Left renal pelvis (tissue), 4 donors: ENCODE measurements at places on chromosomes 2 and 18. TPM values are rescaled to one million over a fixed set of nuclear protein-coding genes. Genes with fewer than 3 reads are reported as not detected.

CPS1 gene
- polyA plus RNA-seq = 4.4 TPM

ADRA2B gene
- polyA plus RNA-seq = 4.1 TPM

DNA sequence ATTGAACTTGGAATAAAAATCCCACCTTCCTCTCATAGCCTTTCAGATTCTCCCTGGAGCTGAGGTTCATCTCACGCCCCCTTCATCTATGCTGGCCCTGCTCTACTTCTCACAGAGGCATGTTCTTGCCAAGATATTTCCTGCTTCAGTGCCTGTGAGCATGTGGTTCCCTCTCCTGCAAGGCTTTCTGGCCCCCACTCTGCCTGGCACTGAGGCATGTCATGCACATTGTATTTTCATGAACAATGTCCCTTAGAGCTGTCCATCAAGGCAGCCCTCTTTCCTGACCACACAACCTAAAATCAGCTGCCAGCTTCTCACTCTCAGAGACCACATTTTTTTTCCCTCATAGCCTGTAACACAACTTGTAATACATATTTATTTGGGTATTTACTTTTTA, 18.0 kb upstream of the HK2 start:
- DNase-seq = no peak

DNA sequence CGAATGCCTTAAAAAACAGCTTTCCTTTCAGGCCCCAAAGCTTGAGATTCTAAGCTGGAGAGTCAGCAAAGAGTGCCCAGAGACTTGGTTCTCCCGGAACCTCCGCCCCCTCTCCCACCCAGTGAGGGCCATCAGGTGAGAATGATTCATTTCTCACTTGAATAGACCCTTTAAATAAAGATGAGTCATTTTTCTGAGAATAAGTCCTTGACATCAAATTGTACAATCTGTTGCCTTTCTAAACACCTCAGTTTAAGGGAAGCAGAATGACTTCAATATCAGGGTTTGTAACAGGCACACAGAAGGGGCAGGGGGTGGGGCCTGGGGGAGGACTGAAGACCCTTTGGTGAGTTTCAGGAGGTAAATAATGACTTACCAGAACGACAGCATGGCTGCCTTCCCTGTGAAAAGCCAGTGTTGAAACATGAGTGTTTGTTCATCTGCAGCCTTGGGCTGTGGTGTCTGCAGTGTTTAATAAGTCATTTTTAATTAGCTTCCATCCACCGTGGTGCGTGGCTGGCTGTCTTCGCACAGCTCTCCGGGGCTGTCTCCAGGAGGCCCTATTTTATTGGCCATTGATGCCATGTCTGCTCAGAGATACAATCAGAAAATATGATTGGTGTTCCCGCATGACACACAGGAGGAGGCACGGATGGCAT, 134.9 kb upstream of the ZNF236 start:
- DNase-seq = no peak

STAM2 gene
- 52.9 TPM for polyA plus RNA-seq

DNA sequence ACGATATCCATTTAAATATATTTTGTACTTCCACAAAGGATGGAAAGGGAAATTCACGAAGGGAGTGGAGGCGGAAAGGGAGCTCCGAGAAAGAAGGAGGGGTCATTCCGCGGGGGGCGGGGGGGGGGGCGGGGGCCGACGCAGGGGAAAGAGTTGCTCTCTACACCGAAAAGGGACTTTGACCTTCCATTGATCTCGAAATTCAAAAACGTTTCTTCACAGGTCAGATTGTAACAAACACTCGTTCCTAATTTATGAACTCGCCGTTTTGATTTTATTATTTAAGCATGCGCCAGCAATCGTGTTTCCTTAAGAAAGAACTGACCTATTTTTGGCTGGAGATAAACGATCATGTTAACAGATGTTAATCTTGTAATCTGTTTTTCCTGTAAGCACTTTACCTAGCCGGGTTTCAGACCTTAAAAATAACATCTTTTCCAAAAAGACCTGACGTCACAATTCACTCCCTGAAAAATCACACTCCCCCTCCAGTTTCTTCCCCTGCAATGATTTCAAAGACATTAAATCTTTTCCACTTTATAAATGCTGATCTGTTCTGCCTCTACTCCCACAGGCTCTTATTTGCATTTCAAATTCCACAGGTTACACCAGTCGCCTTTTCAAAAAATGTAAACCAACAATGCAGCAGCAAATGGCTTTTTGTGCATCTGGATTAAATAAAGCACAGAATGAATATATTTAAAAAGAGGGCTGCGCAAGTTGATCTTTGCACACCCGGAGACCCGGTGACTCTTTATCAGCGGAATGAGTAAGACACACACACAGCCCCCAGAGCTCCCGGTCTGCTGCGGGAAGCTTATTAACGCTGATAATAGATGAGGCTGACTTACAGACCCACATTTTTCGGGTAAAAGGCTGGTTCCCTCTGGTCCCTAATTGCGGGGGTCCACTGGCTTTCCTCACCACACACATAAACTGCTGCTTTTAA, 1.6 kb downstream of the ZNF516 start:
- no peak for DNase-seq

GRCh38 chr2:160898581-160899307, 261.5 kb upstream of the TANK start:
- no peak for DNase-seq

DNA sequence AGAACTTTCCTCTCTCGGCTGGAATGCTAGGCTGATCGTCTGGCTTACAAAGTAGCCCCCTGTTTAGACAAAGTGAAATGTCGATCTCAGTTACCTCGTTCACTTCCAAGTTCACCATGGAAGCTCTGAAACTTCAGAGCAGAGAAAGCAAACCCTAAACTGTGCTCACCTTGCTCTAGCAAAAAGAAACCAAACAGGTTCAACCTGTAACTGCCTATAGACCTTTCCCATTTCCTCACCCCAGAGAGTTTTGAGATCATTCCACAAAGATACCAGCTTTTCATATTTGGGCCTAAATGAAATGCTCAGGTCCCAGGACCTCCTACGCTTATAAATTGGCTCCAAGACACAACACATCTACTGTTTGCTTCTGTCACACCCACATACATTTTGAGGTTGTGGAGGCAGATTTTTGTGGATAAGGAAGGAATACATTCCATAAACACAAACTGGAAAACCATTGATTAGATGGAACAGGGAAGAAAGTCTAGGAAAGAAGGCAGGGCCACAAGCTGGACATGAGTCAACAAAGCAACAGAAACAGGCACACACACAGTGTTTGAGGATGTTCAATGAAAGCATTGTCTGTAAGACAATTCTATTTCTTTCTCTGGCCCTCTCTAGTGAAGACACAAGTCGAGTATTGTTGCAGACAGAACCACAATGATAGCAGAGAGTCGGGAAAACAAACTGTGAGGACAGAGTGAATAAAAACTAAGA, 52.8 kb upstream of the TGIF1 start:
- DNase-seq = peak; percentile 27

DNA sequence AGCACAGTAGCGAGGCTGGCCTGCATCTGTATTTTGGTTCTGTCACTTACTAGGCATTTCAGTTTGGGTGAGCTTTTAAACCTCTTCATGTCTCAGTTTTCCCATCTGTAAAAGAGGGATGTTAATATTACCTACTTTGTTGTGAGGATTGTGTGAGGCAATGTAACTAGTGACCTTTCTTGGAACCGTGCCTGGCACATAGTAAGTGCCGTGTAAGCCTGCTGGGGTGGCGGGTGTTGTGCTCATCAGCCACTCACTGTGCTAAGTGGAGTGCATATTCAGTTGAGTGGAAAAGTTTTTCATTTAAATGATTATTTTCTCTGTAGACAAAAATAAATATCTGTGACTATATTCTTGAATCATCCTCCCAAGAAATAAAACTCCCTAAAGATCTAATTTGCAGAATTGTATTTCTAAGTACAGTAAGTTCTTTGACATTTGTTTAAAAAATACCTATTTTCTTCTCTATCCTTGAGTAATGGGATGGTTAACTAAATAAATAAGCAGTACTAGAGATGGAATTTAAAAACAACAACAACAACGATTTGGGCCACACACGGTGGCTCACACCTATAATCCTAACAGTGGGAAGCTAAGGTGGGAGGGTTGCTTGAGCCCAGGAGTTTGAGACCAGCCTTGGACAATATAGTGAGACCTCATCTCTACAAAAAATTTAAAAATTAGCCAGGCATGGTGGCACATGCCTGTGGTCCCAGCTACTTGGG, 56.7 kb downstream of the MALT1 start:
- no peak for DNase-seq

DNA sequence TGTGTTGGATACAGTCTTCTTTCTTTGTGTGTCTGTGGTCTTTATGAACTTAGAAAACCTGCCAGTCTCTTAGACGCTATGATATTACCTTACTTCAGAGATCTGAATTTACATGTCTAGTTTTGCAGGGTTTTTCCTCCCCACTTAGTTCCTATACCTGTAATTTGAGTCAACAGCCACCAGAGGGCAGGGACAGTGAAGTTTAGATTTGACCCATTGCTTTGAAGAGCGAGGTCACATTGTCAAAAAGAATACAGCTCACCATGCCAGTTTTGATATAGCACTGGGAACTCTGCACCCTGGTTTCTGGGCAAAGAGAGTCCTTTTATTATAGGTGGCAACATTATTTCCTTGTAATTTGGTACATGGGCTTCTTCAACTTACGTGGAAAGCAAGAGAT, 102.3 kb downstream of the MAPK4 start:
- no peak for DNase-seq

- no peak for DNase-seq
These were observed 50.8 kb upstream of the NFE2L2 start for GRCh38 chr2:177315364-177315763.

KCNE4 gene
- polyA plus RNA-seq = 17.8 TPM

DNA sequence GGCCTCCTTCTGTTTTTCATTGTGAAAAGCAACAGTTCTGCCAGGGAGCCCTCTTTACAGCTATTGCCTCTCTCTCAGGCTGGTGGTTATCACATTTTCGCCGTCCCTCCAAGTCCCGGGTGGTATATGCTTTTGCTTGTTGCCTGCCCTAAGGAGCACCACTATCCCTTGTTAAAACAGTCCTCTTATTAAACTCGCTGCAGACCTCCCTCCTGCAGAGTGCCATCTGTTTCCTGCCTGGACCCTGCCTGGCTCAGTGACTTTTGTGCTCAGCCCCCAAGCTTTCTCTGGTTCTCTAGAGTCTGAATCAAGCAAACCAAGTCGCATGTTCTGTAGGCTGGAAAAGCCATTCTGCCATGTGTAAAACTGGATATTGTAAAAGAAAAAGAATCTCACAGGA, 72.1 kb upstream of the FHL2 start:
- DNase-seq = no peak

- DNase-seq = no peak
These were observed 35.4 kb downstream of the BABAM2 start for GRCh38 chr2:27925766-27926472.

DNA sequence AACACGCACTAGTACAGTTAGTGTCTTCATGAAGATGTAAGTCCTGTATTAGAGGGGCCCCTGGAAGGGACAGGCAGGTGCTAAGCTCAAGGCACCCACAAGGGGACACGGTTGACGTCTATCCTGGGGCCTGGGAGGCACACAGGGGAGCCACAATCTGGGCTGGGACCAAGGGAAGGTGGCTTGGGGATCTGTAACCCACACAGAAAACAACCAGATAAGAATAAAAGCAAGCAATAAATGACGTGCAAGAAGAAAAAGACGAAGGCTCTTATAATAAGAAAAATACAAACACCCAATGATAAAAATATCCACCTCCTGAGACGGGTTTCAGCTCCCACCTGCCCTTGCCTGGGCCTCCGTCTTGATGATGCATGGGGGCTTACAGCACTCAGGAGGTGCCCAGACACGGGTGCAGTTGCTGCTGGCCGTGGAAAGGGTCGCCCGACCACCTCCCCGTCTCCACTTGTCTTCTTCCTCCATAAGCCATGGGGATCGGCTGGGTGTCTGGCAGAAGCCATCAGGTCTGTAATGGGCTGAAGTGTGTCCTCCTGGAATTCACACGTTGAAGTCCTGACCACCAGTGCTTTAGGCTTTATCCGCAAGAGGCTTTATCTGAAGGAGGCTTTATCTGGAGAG, 73.9 kb downstream of the TWIST2 start:
- no peak for DNase-seq

DNA sequence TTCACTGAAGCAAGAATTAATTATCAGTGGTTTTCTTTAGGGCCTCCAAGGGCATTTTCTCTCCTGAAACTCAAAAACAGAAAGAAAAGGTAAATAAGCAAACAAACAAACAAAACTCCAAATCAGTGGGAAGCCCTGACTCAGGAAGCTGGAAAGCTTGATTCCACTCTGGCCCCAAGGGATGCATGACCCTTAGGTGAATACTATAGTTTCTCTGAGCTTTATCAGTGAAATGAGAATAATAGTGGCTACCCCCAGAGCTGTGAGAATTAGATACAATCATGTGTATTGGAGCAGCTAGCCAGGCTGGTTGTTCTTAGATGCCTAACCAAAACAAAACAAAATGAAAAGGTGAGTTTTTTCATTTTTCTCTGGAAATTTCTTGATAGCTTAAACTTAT, 585.1 kb downstream of the CNTNAP5 start:
- DNase-seq = no peak

GRCh38 chr2:75557474-75558133, 3.1 kb downstream of the EVA1A start:
- DNase-seq = no peak
